NAMALWA (cell line): ENCODE measurements at places on chromosomes 2 and 18.
A peak's percentile ranks its signal among the peaks of the same experiment; 100 is the strongest.

DNA sequence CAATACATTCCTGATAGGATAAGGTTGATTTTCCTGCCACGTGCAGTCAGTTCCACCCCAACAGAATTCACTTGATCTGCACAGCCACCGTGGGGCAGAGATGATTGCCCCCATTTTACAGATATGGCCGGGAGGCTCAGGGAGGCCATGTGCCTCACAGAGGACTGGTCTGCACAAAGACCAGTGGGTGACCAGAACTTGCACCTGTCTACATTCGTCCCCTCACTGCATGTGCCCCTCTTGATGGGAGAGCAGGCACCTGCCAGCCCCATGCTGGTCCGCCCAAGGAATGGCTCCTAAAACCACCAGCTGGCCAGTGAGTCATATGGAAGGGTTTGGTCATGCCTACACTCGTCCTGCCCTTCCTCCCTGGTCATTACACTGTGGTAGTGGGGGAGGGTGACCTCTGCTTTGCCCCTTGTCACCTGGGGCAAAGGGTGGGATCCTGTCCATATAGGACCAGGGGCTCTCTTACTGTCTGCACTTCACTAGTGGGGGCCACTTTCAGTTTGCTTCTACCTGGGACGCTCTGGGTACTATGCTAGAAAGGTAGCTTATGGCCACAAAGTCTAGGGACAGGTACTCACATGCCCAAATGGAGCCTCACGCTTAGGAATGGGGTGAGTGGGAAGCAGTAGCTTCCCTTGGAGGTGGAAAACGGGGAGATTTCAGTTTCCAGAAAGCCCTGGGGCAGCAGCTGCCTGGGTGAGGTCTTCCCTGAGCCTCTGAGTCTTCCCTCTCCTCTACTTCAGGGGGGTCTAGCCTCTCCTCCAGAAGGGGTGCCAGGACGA, 14.7 kb downstream of the RRM2 start:
- no peak for DNase-seq

DNA sequence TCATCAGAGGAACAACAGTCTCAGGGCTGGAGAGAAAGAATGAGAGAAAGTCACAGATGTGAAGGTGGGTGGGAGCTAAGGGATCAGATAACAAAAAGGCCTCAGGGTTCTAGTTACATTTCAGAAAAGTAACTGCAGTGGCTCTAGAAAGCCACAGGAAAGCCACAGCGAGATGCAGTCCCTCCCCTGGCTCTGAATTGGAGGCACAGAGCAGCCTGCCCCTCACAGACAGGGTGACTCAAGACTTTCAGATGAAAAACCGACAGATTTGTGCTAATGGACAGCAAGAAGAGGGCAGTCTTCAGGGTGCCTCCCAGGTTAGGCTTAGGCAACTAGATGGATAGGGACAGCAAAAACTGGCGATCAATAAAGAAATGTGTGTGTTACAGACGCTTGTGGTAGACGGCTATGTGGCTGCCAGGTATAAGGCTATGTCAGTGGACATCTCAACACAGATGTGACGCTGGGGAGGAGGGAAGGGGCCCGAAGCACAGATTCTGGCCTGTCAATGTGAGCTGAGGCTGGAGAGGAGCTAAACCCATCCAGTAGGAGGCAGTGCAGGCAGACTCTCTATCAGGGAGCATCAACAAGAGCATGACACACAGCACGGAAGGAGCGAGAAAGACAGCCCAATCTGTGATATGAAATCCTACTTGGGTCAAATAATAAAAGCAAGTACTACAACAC, 26.2 kb downstream of the UNC50 start:
- peak; percentile 36 for DNase-seq

- DNase-seq = no peak
These were observed 12.6 kb downstream of the GLI2 start for GRCh38 chr2:120748310-120748709.

GRCh38 chr2:217694291-217694690, 308.5 kb downstream of the TNS1 start:
- no peak for DNase-seq

- no peak for DNase-seq
These were observed 126.8 kb upstream of the SERPINE2 start for GRCh38 chr2:224165901-224166319.

- no peak for DNase-seq
These were observed 93.5 kb downstream of the VWA3B start for GRCh38 chr2:98180456-98180855.

DNA sequence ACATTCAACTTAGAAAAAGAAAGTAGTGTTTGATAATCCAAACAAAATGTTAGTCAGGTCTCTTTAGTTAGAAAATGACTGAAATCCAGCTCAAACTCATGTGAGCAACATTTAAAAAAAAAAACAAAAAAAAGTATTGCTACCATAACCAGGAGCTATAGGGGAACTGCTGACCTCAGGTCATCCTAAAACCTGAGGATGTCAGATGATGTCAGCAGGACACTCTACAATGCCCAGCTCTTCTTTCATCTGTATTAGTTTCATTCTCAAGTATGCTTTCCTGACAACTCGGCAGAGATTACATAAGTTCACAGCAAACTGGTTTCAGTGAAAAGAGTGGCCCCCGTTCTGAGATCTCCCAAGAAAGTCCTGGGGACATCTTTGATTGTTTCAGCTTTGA, 4.2 kb upstream of the ESCO1 start:
- DNase-seq = no peak

DNA sequence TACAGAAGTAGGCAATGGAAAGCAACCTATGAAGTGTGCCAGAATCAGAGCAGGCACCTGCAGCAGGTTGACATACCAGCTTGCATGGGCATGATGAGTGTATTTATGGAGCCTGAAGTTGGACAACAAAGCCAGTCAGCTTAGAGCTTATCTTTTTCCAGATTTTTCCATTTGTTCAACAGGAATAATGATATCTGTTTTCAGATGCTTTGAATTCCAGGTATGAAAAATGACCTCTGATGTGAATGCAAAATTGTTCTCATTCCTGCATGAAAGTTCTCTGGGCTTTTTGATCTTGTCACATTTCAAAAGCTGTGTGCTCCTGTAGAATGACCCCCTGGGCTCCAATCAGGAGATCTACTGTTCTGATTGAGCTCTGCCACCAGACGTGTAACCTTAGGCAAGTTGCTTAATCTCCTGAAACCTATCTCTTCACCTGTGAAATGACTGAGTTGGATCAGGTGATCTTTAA, 38.2 kb upstream of the VIT start:
- no peak for DNase-seq

DNA sequence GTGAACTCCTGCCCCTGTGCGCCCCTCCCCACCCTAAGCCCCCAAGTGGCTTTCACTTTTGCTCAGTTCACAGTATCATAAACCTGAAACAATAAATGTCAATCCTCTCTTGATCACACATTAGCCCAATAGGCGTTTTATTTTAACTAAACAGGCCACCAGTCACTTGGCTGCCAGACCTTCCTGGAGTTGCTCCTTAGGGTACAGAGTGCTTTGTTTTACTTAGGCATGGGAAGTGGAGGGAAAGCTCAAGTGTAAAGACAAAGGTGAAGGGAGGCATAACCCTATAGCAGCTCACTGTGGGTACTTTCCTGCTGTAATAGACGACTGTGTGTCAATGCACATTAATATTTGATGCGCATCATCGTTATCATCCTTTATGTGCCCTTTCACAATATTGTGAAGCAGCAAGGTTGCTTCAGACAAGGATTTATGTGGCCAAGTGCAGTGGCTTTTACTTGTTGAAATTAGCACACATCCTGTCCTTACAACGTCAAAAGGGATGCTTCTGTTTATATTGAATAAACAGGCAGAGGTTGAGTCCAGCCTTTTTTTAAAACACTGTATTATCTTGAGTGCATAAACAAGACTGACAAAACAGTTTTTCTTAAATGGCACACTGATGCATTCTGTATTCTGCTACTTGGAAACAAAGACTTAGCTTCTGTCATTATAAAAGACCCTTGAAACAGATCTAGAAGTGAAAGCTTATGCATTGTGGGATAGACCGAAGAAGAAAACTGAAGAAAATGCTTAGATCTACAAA, 168.5 kb downstream of the TMEFF2 start:
- DNase-seq = no peak

- DNase-seq = no peak
These were observed 78.3 kb downstream of the TGIF1 start for GRCh38 chr18:3528231-3528630.

- DNase-seq = no peak
These were observed 279.3 kb downstream of the TSN start for GRCh38 chr2:122034777-122035176.

DNA sequence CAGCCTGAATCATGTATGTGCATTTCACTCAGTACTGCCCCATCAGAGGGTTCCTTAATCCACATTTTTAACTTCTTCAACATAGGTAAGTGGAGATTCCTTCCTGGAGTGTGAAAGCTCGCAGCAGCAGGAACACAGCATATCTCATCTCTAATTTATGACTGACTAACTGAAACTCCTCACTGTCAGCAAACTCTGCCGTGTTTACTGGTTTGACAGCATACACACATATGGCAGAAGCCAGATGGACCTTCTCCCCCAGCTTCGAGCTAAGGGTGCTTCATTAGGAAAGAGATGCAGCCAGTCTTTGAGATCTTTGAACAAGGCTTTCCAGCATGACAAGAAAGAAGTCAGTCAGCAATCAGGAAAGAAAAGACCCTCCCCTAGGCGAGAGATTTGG, 200.3 kb upstream of the ACVR2A start:
- no peak for DNase-seq

GRCh38 chr2:74421221-74421870, at the start of the genes C2orf81 and WDR54:
Gene C2orf81, minus strand, starts transcription at chr2:74421619. Its CDS starts 59 bp downstream, at chr2:74421560.
Gene WDR54, plus strand, starts transcription at chr2:74421730. Its CDS starts 424 bp downstream, at chr2:74422154.
- DNase-seq = peak; percentile 96

DNA sequence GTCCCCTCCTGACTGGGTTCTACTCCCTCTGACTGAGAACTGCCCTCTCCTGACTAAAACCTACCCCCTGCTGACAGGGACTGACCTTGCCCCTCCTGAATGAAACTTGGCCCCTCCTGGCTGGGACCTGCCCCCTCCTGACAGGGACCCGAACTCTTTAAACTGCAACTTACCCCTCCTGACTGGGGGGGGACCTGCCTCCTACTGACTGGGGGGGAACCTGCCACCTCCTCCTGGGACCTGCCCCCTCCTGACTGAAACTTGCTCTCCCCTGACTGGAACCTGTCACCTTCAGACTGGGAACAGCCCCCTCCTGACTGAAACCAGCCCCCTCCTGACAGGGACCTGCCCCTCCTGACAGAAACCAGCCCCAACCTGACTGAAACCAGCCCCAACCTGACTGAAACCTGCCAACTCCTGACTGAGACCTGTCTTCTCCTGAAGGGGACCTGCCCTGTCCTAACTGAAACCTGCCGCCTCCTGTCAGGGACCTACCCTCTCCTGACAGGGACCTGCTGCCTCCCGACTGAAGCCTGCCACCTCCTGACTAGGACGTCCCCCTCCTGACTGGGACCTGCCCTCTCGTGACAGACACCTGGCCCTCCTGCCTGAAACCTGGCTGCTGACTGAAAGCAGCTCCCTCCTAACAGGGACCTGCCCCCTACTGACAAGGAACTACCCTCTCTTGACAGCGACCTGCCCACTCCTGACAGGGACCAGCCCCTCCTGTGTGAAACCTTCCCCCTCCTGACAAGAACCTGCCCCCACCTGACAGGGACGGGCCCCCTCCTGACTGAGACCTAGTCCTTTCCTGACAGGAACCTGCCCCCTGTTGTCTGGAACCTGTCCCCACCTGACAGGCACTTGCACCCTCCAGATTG, 87.1 kb downstream of the PXDN start:
- no peak for DNase-seq

- no peak for DNase-seq
These were observed 180.6 kb downstream of the MC4R start for GRCh38 chr18:60191926-60192325.
